Smooth muscle cell of trachea (primary cell): ENCODE measurements at places on chromosomes 7 and 10. TPM values are rescaled to one million over a fixed set of nuclear protein-coding genes. Genes with fewer than 3 reads are reported as not detected.

The C10orf53 gene
- not detected in 2 replicates for total RNA-seq

The MNX1 gene
- not detected in 2 replicates for total RNA-seq

The DUS4L gene
- 5.5 and 11.1 TPM in 2 replicates for total RNA-seq

The ANK3 gene
- total RNA-seq = 0.99 and 4.5 TPM in 2 replicates

The EPO gene
- total RNA-seq = not detected in 2 replicates

The CDK5 gene
- 19.1 and 19.2 TPM in 2 replicates for total RNA-seq

The DENND2A gene
- total RNA-seq = 34.9 and 69.6 TPM in 2 replicates

The CYP2C19 gene
- not detected in 2 replicates for total RNA-seq

The EGFR gene
- 87.7 and 88.3 TPM in 2 replicates for total RNA-seq

The OGDHL gene
- 0.17 and 0.29 TPM in 2 replicates for total RNA-seq

The ACSM6 gene
- total RNA-seq = not detected in 2 replicates

The EFCAB10 gene
- not detected in 2 replicates for total RNA-seq

The PITX3 gene
- total RNA-seq = 0.17 TPM in 1 of 2 replicates, not detected in the other

The CCDC3 gene
- total RNA-seq = under 0.01 TPM in 1 of 2 replicates, not detected in the other

The NXPH1 gene
- total RNA-seq = not detected in 2 replicates

The URGCP gene
- 33.7 and 44.0 TPM in 2 replicates for total RNA-seq

The CYP3A4 gene
- total RNA-seq = not detected in 2 replicates

The SORCS1 gene
- under 0.01 TPM in 1 of 2 replicates, not detected in the other for total RNA-seq

The HMX3 gene
- not detected in 2 replicates for total RNA-seq

The TFR2 gene
- total RNA-seq = 0.33 TPM in 1 of 2 replicates, not detected in the other

The SYCE1 gene
- total RNA-seq = 0.33 TPM in 1 of 2 replicates, not detected in the other

The CTNNA3 gene
- under 0.01 TPM in 1 of 2 replicates, not detected in the other for total RNA-seq

The METTL27 gene
- 7.1 and 36.6 TPM in 2 replicates for total RNA-seq

The IL6 gene
- total RNA-seq = 2.2 and 15.1 TPM in 2 replicates

The ASB10 gene
- total RNA-seq = not detected in 2 replicates

The ADCY1 gene
- total RNA-seq = 4.8 and 29.4 TPM in 2 replicates

The LLCFC1 gene
- total RNA-seq = not detected in 2 replicates

The NPM3 gene
- total RNA-seq = 68.0 and 146 TPM in 2 replicates

The ANXA8L1 gene
- 0.44 TPM in 1 of 2 replicates, not detected in the other for total RNA-seq

The ACSL5 gene
- total RNA-seq = 1.3 and 5.0 TPM in 2 replicates

The DNAJC12 gene
- total RNA-seq = 2.0 and 2.5 TPM in 2 replicates

The GIMAP7 gene
- 0.15 TPM in 1 of 2 replicates, not detected in the other for total RNA-seq

The SPDYE11 gene
- total RNA-seq = under 0.01 TPM in 1 of 2 replicates, not detected in the other

The MYOF gene
- total RNA-seq = 263 and 350 TPM in 2 replicates

The CPA4 gene
- total RNA-seq = 3.8 and 8.4 TPM in 2 replicates

The SVOPL gene
- not detected in 2 replicates for total RNA-seq

The SFR1 gene
- total RNA-seq = 5.5 and 16.9 TPM in 2 replicates

The ASZ1 gene
- not detected in 2 replicates for total RNA-seq

The IKZF1 gene
- not detected in 2 replicates for total RNA-seq

The APBB1IP gene
- total RNA-seq = 5.4 and 6.3 TPM in 2 replicates

The CALCR gene
- not detected in 2 replicates for total RNA-seq

The FIGNL1 gene
- 6.6 and 19.2 TPM in 2 replicates for total RNA-seq
